D341Med (cell line): ENCODE measurements at places on chromosomes 3 and 15.

DNA sequence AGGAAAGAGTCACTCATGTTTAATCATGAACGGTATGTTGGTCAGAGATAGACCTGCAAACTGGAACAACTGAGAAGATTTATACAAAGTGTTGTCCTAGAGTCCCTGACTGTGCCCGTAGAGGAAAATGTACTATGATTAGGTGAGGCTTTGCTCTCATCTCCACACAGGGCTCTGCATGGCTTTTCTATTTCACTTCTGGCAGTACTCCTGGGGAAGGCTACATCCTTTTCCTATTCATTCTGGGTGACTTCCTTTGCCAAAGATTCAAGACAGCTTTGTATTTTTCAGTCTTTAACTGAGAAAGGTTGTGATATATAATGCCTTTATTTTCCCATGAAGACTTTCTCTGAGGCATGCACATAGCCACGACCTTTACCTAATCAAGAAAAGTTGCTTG, 414.7 kb downstream of the ZBTB20 start:
- no peak for DNase-seq

GRCh38 chr15:52551762-52552161, 17.1 kb downstream of the ARPP19 start:
- no peak for DNase-seq

DNA sequence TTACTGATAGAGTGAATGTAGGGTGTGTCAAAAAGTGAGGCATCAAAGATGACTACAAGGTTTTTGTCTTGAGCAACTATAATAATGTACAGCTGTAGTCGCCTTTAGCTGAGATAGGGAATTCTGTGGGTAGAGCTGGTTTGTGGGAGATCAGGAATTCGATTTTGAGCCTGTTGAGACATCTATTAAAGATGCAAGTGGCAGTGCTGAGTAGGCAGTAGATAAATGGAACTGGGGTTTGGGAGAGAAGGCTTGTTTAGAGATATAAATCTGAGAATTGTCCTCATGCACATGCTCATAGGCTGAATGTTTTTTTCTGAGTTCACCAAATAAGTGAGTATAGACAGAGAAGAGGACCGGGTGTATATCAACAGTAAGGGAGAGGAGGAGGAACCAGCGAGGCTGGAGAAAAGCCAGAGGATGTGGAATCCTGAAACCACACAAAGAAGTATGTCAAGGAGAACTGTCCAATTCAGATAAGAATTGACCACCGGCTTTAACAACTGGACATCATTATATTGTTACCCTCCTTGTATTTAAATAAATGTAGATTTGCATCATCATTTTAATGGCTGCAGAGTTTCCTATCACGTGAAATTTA, 146.0 kb upstream of the TNIK start:
- DNase-seq = no peak

- DNase-seq = no peak
Measured at GRCh38 chr15:64426845-64427465, 33.4 kb upstream of the ZNF609 start.

GRCh38 chr3:117366574-117366973, 657.0 kb downstream of the TUSC7 start:
- DNase-seq = no peak

- no peak for DNase-seq
Measured at GRCh38 chr3:114445233-114445632, 151.4 kb downstream of the TIGIT start.

DNA sequence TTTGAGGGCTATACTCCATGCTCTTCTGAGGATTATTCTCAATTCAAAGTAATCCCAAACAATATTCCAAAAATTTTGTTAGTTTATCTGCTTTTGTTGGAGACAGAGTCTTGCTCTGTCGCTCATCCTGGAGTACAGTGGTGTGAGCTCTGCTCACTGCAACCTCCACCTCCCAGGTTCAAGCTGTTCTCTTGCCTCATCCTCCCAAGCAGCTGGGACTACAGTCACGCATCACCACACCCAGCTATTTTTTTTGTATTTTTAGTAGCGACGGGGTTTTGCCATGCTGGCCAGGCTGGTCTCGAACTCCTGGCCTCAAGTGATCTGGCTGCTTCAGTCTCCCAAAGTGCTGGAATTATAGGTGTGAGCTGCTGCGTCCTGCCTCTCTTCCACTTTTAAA, 39.1 kb downstream of the MEF2A start:
- no peak for DNase-seq

GRCh38 chr3:16658925-16659793, 53.9 kb upstream of the DAZL start:
- no peak for DNase-seq

DNA sequence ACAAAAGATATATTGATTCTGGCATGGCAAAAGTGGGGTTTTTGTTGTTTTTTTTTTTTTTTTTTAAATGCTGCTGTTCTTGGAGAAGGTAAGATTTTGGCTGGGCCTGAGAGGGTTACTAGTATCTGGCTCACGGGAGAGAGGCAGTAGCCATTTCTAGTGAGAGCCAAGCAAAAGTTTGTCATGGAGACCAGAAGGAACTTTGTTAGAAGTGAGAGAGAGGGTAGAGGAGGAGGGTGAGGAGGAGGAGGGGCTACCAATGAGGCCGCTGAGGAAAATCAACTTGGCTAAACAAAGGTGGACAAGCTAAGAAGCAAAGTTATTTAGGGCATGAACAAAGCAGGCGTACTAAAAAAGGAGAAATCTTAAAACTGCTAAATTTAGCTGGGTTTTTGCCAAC, 48.9 kb upstream of the STRIT1 start:
- DNase-seq = no peak

GRCh38 chr3:6172871-6173642, 687.9 kb upstream of the GRM7 start:
- DNase-seq = no peak

DNA sequence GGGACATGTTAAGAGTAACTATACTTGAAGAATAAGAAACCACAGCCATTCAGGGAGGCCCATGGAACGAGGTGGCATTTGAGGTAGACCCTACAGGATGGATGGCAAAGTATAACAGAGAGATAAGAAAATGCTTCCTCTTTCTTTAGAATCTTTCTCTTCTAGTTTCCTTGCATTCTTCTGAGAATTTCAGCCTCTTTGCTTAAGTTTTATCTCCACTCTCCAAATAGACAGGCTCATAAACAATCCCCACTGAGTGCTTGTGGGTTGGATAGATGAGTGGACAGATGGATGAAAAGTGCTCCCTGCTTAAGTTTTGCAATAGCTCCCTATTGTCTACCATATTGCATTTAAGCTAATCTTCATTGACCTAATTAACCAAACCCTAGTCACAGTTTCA, 103.7 kb downstream of the MEX3B start:
- no peak for DNase-seq

- no peak for DNase-seq
Measured at GRCh38 chr3:39029556-39029955, 22.2 kb downstream of the SCN11A start.

GRCh38 chr3:53495520-53496391, 1.3 kb downstream of the CACNA1D start:
- DNase-seq = peak; percentile 61

DNA sequence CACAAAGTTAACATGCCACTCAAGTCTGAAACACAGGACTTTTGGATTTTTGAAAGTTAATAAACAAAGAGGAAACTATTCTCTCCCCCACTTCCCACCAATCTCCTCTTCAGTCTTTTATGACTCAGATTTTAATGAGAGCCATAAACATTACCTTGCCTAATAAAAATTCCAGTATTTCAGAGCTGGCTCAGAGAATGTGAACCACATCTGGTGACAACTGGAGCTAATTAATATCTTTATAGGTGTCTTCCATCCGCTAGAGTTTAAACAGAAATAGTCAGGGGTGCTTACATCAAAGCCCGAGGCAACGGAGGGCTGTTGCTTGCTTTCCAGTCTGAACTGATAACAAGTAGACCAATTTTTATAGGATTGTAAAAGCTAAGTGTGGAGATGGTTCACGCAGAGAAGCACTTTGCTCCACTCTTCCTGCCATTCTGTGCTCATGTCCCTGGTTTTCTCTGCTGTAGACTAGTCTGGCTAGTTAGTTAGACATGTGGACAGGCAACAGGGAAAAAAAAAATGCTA, 363.6 kb downstream of the NR2F2 start:
- no peak for DNase-seq

DNA sequence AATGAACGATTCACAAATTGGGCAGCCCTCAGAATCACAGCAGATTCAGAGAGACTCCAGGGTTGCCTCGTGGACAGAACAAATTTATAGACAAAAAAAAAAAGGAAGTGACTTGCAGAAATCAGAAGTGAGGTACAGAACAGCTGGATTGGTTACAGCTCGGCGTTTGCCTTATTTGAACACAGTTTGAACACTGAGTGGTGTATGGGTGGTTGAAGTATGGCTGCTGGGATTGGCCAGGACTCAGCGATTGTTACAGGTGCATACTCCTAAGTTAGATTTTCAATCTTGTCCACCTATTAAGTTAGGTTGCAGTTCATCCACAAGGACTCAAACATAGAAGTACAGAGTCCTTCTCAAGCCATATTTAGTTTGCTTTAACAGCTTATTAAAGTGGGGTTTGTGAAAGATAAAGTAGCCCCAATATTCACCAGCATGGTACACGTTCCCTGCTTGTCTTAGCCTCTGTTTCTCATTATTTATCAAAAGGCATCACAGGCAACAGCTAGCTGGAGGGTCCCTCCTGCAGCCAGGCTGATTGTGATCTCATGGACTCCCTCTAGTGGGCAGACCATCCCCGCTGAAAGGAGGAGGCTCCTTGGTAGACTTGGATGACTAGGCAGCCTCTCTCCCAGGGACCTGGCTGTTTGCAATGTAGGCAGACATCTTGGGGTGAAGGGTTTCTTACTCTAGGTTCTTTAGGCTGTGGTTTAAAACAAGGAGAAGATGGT, 17.6 kb upstream of the ALDH1L1 start:
- peak; percentile 65 for DNase-seq

- DNase-seq = no peak
Measured at GRCh38 chr15:38705436-38706219, 141.0 kb upstream of the RASGRP1 start.

DNA sequence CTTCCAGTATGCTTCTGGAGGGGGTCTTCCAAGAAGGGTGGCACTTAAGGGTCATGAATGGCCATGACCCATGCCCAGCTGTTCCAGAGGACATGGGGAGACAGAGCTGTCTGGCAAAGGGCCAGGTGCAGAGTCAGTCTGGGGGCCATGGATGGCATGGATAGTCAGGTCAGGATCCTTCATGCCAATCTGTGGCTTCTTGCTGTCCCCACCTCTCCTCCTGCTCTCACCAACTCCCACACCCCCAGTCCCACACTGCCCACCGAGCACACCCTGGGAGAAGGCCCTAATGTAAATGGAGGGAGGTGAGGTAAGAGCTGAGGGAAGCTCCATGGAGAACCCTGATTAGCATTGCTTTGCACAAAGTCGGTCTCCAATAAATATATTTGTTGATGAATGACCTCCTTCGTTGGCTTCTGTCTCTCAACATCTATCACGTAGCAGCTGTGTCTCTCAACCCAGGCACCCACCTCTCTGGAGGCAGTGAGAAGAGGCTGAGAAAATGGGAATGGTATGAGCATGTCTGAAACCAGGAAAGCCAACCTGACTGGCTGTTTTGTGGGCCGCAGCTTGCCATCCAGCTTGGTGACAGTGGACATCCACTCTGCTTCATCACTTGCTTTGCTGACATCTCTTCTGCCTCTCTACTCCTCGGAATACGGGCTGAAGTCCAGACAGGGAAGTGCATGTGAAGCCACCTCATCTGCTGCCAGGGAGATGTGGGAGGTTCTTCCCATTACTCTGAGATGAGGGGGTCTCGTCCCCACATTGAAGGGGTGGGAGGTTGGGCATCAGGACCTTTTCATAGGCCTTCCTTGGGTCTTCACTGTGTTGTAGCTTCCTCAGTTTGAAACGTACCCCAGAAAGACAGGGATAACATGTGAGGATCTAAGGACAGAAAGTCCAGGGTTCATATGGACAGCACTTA, 37.7 kb upstream of the RAB6B start:
- peak; percentile 5 for DNase-seq

DNA sequence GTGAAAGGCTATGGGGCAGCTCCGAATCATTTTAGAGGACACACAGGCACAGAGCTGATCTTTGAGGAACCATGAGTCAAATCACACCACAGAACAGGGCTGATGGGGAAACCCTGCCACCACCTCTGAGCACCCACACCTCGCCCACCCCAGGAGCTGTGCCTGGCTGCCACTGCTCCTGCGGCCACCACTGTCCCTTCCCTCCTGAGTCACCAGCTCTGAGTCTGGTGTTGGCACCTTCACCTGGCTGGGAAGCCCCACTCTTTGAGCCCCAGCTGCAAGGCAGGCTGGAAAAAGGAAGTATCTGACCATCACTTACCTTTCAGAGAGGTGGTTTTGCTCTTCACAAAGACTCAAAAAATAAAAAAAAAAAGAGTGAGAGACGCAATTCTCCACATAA, 63.6 kb upstream of the MEF2A start:
- DNase-seq = no peak

DNA sequence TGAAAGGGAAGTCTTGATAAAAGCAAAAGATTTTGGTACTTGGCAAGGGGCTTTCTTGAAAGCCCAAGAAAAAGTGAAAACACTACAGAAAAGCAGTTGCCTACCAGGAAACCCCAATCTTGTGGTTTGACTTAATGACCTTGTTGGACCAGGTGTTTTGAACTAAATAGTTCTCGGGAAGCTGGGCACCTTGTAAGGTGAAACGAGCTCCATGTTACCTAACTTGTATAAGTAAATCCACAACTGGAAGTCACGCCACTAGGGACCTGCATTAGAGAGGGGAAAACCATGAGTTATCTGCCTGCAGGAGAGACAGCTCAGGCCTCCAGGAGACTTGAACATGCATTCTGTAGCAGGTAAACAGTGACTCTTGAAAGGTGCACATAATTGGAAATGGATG, 88.2 kb downstream of the GMPS start:
- DNase-seq = no peak

DNA sequence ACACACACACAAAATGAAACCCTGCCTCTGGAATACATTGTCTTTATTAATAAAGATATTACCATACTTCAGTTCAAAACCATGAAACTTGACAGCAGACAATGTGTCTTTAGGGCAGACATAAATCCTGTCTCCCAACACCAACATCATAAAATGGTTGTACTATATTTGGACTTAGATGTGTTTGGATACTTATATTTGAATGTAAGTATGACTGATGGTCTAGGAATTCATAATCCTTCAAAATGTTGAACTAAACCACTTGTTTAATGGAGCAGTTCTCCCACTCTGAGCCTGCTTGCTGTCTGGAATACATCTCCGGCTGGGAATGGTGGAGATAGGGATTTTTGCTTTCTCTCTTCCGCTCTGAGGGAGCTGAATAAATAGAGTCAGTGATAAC, 10.6 kb downstream of the FBN1 start:
- no peak for DNase-seq

GRCh38 chr15:91238644-91239425, 138.8 kb downstream of the SV2B start:
- DNase-seq = no peak

DNA sequence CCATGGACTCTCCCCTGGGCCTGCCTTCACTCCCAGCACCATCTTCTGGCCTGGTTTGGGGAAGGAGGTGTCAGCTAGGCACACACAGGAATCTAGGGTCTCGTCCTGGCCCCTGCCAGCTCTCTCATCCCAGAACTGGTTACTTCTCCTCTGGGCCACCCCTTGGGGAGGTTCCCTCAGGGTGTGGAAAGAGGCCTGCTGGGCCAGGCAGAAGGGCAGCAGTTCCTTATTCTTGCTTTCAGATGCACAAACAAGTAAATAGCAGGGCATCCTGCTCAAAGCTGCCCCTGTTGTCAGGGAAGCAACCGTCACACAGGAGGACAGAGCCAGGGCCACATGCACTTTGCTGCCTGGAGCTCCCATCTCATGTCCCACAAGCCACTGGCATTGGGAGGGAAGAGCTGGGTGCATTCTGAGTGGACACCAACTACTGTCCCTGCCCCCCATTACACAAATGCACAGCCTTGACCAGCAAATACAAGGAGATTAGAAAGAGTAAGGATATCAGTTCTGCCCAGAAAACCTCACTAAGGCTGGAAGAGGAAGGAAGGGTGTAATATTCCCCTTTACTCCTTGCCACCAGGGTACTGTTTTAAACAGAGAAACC, 108.8 kb upstream of the HACD2 start:
- DNase-seq = no peak
